ENCODE measurements at places on chromosomes 13 and 19.

GRCh38 chr13:88675347-88675996 is 1004.3 kb downstream of the SLITRK5 start:
- DNase-seq: no peak

DNA sequence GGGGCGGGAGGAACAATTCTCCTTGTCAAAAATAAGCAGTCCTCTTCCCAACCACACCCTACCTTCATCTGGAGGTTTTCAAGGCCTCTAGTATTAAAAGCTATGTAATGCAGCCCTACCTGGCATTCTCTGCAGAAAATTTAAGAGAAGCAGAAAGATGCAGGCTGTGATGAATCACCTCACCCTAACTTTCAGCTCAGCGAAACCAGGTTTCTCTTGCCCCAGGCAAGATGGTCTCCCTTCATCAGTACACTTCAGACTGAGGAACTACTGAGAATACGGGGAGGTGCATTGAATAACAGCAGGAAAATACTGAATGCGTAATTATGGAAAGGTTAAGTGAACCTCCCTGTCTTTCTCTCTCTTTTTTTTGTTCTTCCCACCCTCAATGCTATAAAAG is 437.6 kb upstream of the KLF12 start:
- DNase-seq: no peak

GRCh38 chr13:44383945-44384344 is 10.3 kb downstream of the SERP2 start:
- DNase-seq: no peak

DNA sequence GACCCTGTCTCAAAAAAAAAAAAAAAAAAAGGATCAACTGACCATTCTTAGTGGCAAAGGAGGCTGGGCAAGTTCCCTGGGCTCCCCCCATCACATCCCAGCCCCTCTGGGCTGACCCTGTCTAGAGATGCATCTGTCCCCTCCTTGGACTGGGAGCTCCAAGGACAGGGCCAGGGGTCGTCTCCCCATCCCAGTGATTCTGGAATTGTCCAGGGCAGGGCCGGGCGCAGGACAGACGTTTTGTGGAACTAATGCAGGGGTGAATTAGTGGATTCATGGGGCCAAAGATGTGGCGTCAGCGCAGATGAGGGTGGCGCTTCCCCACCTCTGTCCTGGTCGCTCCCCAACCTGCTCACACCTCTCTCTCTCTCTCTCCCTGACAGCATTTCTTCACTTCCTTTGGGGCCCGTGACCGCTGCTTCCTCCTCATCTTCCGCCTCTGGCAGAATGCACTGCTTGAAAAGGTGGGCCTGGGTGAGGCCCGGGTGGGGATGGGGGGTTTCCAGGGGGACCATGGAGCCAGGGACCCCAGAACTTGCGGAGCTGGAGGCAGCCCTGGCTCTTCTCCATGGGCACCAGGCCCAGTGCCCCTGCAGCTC is 11.1 kb downstream of the GRAMD1A start:
- DNase-seq: no peak
